CD4-positive, alpha-beta memory T cell (primary cell): ENCODE measurements at places on chromosomes 12 and 14. TPM values are rescaled to one million over a fixed set of nuclear protein-coding genes. Genes with fewer than 3 reads are reported as not detected.

The FAM181A gene
- total RNA-seq: not detected

The KCNMB4 gene
- total RNA-seq: 1.1 TPM

The SERPINA12 gene
- not detected for total RNA-seq

The B3GNT4 gene
- 1.4 TPM for total RNA-seq

DNA sequence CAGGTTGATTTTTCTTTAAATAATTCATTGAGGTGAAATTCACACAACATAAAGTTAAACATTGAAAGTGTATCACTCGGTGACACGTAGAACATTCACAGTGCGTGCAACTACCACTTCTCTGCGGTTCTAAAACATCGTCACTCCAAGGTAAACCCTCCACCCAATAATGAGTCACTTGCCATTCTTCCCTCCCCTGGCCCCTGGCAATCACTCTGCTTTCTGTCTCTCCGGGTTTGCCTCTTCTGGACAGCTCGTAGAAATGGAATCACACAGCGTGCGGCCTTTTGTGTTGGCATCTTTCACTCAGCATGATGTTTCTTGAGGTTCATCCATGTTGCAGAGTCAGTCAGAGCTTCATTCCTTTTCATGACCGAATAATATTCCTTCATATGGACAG, 18.9 kb downstream of the FZD10 start:
- no peak overlapping the region for H3K4me3 ChIP-seq
- H3K27ac ChIP-seq: no peak overlapping the region
- H3K27me3 ChIP-seq: no peaks in the 10 kb centered on the region

DNA sequence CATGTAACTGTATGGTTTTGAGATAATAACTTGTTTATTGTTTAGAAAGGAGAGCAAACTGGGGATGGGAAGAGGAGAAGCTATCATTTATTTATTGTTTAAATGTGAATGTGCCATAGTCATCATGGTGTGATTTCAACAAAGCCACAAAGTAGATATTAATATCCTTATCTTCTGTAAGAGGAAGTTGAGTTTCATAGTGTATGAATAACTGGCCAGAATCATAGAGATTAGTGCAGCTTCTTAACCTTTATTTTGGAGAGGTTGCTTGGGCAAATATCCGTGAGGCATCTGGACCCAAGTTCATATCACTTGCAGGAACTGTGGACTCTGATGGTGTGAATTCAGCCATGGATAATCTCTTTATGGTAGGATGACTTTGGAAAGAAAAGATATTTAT, 26.8 kb upstream of the LYZ start:
- H3K27me3 ChIP-seq: no peaks in the 10 kb centered on the region
- no peak for DNase-seq
- H3K4me1 ChIP-seq: no peaks in the 10 kb centered on the region
- no peak overlapping the region for H3K4me3 ChIP-seq
- H3K27ac ChIP-seq: no peak overlapping the region
- no peaks in the 10 kb centered on the region for H3K36me3 ChIP-seq

DNA sequence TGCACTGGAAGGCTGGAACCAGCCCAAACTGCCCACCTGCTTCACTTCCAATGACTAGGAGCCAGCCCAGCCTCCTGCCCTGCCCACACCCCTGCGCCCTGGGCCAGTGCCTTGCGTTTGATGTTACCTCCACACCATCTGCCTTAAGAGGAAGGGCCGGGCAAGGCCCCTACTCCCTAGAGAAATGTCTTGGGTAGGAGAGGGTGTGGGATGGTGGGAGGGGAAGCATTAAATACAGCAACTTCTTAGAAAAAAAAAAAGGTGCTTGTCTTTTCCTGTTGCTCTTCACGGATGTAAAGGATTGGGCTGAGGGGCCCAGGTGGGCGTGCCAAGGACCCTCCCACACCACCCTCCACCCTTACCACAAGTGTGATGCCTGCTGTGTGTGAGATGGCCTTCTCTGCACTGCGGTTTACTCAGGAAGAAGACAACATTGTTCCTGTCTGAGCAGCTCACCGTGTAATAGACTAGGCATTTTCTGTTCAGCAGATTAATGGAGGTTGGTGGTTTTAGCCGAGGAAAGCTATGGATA, 99.9 kb downstream of the NINJ2 start:
- H3K27me3 ChIP-seq: no peaks in the 10 kb centered on the region
- H3K36me3 ChIP-seq: no peaks in the 10 kb centered on the region
- H3K4me3 ChIP-seq: peak overlapping the region; percentile 44
- peak overlapping the region; percentile 71 for H3K27ac ChIP-seq
- DNase-seq: peak; percentile 78

- no peaks in the 10 kb centered on the region for H3K4me1 ChIP-seq
- DNase-seq: no peak
- no peaks in the 10 kb centered on the region for H3K36me3 ChIP-seq
- H3K27ac ChIP-seq: no peak overlapping the region
- no peaks in the 10 kb centered on the region for H3K27me3 ChIP-seq
These were observed 203.6 kb upstream of the DIO3 start for GRCh38 chr14:101357559-101358319.

DNA sequence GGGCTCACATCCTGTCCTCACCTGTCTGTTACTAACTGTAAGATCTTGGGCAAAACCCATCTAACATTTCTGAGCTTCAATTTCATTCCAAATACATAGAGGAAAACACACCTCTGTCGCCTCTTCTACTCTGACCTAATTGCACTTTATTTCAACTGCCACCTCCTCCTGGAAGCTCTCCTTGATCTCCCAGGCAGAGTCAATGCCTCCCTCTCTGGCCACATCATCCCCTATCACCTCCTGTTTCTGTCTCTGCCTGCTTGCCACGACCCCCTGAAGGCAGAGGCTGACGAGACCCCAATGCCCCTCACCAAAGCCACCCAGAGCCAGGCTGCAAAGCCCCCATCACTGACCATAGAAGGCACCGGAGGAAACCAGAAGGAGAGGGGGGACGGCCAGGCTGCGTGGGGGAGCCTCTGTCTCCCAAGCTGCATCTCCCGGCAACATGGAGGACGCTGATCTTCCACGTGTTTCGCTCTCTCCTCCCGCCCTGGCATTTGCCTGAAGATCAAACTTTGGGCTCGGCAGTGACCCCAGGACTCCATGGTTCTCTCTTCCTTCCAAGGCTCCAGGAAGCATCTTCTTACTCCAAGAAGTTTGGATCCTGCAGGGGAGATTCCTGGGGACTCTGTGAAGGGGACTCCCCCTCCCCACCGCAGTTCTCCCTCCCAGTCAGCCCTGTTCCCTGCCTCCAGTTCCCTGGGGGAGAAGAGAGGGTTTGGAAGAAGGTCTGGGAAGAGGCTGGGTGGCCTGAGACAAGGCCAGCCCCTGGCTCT, 50.1 kb upstream of the BCL11B start:
- H3K4me1 ChIP-seq: peaks cover 5% of the 10 kb centered on the region
- H3K27ac ChIP-seq: no peak overlapping the region
- H3K36me3 ChIP-seq: no peaks in the 10 kb centered on the region
- no peaks in the 10 kb centered on the region for H3K27me3 ChIP-seq

DNA sequence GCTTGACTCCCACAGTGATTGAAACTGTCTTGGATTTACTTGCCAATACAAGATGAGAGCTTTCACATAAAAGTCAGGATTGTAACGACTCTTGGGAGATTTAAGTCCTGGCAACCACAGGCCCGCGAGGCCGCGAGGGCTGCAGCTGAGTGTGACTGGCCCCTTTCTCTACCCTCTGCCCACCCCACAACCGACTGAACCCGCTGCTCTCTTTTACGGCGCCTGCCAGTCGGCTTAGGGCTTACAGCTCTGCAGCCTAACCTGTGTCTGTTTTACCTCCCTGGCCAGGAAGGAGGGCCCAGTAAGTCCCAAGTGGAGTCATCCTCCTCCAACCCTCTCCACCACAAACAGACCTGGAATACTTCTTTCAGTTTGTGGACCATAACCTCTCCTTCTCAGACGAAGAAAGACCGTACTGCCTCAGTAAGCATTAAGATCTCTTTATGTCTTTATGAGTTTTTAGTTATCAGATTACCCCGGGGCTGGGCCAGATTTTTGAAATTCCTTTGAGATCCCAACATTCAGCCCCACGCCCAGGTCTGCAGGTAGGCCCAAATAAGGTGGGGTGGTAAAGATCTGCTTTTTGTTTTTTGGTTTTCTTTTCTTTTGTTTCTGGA, 12.6 kb upstream of the TIGAR start:
- no peaks in the 10 kb centered on the region for H3K4me1 ChIP-seq
- peaks cover 45% of the 10 kb centered on the region for H3K36me3 ChIP-seq
- no peak overlapping the region for H3K4me3 ChIP-seq
- H3K27ac ChIP-seq: no peak overlapping the region
- H3K27me3 ChIP-seq: no peaks in the 10 kb centered on the region

GRCh38 chr12:131457028-131457310, 253.9 kb upstream of the SFSWAP start:
- no peak overlapping the region for H3K27ac ChIP-seq
- DNase-seq: no peak
- no peaks in the 10 kb centered on the region for H3K27me3 ChIP-seq
- no peaks in the 10 kb centered on the region for H3K36me3 ChIP-seq
- no peak overlapping the region for H3K4me3 ChIP-seq
- no peaks in the 10 kb centered on the region for H3K4me1 ChIP-seq
